ENCODE measurements at places on chromosomes 6 and 20. TPM values are rescaled to one million over a fixed set of nuclear protein-coding genes. Genes with fewer than 3 reads are reported as not detected.

DACT2 gene
- total RNA-seq: not detected

DNA sequence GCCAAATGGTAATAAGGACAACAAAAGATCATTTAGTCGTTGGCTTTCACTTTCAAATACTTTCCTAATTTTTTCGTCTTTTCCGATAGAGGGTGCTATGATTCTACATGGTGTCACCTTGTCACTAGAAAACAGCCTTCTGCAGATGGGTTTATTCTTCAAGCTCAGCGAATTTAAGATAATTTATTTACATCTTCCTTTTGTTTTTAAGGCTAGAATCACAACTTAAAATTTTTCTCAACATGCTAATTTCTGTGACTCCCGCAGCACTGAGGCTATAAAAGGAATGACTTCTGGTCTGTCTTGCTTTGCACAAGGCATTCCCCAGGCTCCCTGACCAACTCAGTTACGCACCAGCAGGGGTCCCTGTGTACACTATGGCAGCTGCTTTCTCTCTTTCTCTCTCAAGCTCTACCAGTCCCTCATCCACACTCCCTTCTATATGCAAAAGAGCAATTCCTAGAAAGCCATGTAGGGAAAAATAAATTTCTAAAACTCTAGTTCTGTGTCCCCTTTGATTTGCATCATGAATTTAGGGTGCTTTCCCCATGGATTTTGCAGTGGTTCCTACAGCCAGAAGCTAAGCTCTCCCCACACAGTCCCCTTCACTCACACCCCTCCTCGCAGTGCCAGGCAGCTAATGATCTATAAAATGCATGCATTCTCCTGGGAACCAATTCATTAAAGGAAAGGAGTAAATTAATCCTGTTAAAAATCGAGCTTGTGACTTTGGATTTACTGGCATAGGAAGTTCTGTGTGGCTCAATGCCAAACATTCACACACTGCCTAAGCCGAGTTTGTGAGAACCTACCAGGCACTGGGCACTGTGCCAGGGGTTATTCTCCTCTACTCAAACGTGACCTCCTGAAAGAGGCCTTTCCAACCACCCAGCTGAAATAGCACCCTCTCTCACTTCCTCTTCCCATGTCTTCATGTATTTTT is 74.5 kb downstream of the DCDC2 start:
- peak; percentile 70 for DNase-seq

DNA sequence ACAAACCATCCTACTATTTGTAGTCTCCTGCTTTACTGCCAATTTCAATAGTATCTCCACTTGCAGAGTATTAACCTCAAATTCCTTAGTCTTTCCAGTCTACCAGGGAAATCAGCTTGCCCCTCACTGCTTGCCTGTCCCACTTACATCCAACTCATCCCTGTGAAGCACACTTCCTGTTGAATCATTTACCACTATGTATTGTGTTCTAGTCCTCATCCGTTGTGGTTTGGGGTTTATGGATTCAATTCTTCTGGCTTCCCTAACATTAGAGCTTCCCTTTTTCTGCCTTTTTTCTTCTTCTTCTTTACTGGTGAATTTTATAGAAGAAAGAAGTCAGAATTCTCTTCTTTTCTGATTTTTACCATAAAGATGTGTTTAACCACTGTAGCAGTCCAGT is 5.1 kb upstream of the TXLNB start:
- DNase-seq: peak; percentile 90

- no peak for DNase-seq
Observed at GRCh38 chr6:122817358-122817757, 28.3 kb downstream of the SMPDL3A start.

B3GALT4 gene
- 2.0 TPM for total RNA-seq

DNA sequence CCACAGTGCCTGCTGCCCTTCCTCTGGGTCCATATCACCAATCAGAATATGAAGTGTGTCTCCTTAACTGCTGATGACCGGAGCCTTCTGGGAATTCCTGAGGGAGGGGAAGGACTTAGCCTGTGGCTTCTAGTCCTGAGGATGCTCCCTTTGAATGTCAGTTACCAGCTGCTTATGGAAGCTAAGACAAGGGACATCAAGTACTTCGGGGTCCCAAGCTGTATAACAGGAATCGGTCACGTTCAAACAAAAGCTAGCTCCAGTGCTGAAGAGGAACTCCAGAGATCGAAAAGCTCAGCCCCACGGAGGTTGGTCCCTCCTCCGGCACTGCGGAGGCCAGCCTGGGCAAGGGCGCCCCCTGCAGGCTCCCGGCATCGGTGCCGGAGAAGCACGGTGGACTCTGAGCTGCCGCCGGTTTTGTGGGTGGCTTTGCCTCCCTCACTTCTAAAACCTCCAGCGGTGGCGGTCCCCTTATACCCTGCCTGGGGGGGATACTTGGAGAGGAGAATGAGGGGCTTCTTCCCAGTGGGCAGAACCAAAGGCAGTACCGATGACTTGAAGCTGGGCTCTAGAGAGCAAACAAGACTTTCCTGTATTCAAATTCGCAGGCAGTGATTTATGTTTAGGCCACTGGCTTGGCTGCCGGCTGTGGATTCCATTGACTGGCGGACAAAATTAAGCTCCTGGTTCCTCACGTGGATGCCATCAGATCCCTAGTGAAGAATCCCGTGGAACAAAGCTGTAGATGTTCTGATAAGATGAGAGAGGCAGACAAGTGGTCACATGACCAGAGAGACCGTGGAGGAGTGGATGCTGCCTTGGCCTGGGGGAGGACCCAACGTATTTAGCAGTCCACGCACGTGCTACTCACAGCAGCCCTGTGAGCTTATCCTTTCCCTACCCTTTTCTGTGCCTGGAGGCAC is 16.2 kb upstream of the UBR2 start:
- DNase-seq: peak; percentile 80

DNA sequence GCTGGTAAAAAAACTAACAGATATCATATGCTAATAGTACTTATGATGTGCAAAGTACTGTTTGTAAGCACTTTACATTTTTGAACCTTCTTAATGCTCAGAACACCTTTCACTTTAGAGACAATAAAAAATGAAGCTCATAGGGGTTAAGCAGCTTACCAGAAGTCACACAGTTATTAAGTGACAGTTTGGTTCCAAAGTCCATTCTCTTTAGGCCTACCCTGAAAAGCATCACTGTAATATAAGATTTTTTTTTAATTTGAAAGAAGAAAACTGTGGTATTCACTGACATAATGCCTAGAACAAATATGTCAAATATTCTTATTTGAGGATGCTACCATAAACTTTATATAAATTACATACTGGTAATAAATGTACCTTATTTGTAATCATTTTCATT is 127.6 kb upstream of the RUNX2 start:
- DNase-seq: no peak

- DNase-seq: peak; percentile 76
Observed at GRCh38 chr6:119148098-119148824, 69.8 kb upstream of the FAM184A start.

DNA sequence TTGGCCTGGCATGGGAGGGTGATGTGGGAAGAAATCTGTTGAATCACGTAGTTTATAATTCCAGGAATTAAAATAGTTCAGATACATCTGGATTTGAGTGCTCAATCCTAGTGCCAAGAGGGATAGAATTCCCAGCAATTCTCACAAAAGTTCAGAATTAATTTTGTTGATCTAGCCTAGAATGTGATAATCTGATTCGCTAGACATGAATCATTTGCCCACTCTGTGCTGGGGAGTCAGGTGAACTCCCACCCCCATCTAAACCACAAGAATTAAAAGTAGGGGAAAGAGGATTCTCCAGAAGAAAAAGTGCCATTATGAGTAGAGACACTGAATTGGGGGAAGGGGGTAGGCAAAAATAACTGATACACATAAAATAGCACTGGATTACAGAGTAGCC is 85.0 kb downstream of the LIN28B start:
- no peak for DNase-seq

GRCh38 chr6:167078745-167079144 is 44.2 kb upstream of the CCR6 start:
- DNase-seq: no peak

GRCh38 chr20:58986968-58987517 is 6.0 kb downstream of the NELFCD start:
- DNase-seq: no peak

MOXD1 gene
- total RNA-seq: 96.5 TPM

RHAG gene
- total RNA-seq: not detected

LST1 gene
- total RNA-seq: not detected

GRCh38 chr6:101015541-101015940 is 134.4 kb upstream of the ASCC3 start:
- no peak for DNase-seq

DNA sequence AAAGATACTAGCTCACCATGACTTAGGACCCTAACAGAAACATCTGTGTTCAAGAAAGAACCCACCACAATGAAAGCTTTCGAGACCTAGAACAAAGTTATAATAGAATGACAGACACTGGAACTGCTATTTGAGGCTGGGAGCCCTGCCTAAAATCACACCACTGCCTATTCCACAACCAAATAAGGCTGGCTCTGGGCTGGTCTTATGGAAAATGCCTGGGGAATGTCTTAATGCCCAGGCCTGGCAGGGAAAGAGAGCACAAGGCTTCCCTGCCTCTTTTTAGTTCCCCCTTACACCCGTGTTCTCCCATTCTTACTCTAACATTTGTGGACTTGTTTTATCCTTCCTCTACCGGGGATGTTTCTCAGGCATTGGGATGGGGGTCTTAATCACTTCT is 5.6 kb upstream of the METTL24 start:
- DNase-seq: no peak

SIRPB2 gene
- total RNA-seq: not detected

DNA sequence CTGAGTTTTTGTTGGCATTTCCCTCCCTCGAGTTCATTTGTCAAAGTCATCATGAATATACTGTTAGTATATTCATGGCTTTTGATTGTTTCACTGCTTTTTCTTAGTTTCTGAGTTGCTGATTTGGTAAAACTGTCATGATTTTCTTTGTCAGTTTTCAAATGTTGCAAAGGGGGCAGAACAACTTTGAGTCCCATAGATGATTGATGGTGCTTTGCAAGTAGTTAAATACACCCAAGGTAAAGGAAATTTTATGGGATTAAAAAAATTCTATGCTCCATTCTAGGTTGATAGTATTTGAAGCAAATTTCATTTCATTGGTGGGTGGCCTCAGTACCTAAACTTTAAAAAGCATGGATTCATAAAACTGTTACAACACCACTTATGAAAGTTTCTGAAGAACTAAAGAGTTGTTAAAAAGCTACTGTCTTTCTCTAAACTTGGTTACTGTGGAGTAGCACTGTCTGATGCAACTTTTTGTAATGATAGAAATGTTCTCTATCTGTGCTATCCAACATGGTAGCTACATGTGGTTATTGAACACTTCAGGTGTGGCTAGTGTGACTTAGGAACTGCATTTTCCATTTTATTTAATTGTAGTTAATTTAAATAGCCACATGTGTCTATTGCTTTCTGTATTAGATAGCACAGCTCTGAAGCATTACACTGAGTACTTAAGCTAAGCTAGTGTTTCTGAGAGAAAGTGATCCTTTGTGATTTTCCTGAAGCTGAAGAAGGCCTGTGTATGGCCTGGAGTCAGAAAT is 153.6 kb downstream of the ZFAND3 start:
- no peak for DNase-seq

DNA sequence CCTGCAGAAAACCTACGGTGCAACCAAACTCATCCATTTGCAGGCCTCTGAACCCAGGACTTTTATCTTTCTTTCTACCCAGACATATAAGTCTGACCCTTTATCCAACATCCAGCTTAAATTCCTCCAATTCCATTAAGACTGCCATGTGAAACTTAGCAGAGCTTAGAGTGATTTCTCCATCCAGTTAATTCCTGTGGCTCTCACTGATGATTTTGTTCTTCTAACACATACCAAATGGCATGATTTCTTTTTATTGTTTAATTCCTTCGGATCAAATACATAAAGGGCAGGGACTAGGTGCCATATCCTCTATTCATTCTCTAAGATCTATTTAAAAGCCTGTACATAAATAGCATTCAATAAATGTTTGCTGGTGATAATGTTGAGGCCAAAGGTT is 92.9 kb downstream of the TASP1 start:
- DNase-seq: no peak

GRCh38 chr6:77511860-77512259 is 48.6 kb upstream of the HTR1B start:
- no peak for DNase-seq

GRCh38 chr6:145175470-145175869 is 559.9 kb downstream of the EPM2A start:
- DNase-seq: no peak

GRCh38 chr6:30238178-30238795 is 25.1 kb upstream of the TRIM26 start:
- DNase-seq: peak; percentile 41

DNA sequence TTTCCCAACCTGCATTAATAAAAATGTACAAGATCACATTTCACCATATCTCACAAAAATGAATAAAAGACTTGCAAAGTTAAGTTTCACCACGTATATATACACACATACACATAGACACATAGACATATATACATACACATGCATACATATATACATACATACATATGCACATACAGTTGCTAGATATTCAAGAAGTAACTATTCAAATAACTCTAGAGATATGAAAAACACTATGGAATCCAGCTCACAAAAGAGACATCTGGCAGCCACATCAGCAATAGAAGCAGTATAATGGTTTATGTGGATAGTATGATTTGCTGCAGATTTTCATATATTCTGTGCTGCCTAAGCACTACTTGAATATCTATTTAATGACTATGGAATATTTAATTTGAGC is 28.1 kb downstream of the PAK5 start:
- no peak for DNase-seq

- DNase-seq: peak; percentile 93
Observed at GRCh38 chr20:50913690-50914375, 17.4 kb downstream of the ADNP start.

GRCh38 chr6:144947398-144947976 is 662.4 kb downstream of the UTRN start:
- DNase-seq: no peak

SLC32A1 gene
- total RNA-seq: not detected

DNA sequence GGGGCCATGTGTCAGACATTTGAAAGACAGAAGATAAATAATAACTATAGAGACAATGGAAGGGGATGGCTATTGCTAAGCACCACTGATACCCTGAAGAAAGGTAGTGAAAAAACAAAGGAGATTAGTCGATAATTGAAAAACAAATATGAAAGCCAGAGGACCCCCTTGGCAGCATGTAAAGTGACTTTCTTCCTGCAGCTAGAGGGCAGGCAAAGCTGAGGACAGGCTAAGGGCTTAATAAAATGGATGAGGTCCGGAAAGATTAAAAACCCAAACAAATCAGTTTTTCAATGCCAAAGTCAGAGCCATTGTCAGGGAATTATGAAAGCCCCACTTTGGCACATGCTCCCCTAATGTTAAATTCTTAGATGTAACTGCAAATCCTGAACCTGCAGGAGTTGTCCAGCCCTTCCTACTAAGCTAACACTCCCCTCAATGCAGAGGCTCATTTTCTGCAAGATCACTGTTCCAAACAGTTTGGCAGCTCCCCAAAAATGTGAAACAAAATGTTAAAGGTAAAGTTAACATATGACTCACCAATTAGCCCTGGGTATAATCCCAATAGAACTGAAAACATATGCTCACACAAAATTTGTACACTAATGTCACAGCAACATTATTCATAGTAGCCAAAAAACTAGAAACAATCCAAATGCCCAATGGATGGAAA is 1177.9 kb downstream of the GRIK2 start:
- no peak for DNase-seq

NOX3 gene
- total RNA-seq: not detected
